SJSA1 (cell line): ENCODE measurements at places on chromosomes 3 and 15.

- no peak for DNase-seq
These were observed 1043.6 kb downstream of the DIPK2A start for GRCh38 chr3:145015253-145015652.

DNA sequence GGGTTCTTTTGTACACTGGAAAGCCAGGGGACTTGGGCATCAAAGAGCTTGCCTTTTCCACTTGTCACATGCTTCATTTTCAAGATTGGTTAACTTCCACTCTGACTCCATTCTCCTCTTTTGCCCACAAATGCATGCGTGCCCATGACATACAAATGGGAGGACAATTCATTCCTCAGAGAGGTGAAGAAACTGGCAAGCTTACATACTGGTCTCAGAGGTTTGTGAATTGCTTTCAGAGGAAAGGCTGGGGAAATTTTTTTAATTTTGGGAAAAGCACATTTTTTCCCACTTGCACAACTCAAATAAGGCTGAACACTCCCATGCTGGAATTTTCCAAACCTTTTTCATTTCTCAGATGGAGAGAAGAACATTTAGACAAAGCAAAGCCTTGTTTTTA is 20.9 kb upstream of the AMOTL2 start:
- no peak for DNase-seq

DNA sequence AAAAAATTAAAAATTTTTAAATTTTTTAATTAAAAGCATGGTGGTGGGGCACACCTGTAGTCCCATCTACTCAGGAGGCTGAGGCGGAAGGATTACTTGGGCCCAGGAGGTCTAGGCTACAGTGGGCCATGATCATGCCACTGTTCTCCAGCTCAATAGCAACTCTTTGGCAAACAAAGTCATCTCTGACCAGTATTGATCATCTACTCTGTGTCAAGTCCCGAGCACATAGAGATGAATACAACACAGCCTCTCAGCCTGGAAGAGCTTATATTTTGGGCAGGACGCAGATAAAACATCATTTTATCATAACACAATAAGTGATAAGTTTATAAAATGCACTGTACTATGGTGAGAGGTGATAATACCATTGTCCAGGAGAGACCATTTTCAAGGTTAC is 281.6 kb upstream of the GADL1 start:
- DNase-seq: no peak

DNA sequence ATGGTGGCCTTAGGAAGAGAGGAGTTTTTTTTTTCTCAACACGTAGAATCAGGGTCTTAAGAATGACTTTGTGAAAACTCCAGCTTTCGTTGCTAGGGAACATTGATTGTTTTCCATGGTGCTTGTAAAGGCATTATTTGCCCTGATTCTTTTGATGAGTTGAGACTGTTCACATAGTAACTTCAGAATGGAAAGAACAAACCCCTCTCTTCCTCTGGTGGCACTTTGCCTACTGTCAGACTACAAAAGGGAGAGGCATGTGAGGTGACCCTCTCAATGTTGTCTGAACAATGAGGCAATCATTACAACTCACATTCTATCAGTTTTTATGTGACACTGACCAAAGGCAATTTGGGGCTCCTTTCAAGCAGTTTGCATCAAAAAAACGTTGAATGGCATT is 477.8 kb downstream of the FGF12 start:
- DNase-seq: no peak

- no peak for DNase-seq
These were observed 130.6 kb downstream of the CCNL1 start for GRCh38 chr3:157029365-157029790.

DNA sequence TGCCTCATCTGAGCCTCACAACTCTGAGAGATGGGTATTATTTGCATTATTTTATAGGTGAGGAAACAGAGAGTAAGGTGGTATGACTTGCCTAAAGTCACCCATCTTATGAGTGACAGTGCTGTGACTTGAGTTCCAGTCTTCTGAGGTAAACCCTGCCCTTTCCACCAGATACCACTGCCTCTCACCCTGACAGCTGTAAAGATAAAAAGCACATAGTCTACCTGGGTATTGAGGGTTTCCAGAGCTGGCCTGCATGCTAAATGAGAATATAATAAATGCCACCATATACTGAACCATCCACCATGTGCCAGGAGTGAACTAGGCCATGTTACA is 25.6 kb downstream of the RASGRP1 start:
- no peak for DNase-seq

GRCh38 chr3:42001777-42002176 is 39.9 kb upstream of the ULK4 start:
- no peak for DNase-seq

- no peak for DNase-seq
These were observed 45.9 kb upstream of the PGPEP1L start for GRCh38 chr15:99053380-99054024.

DNA sequence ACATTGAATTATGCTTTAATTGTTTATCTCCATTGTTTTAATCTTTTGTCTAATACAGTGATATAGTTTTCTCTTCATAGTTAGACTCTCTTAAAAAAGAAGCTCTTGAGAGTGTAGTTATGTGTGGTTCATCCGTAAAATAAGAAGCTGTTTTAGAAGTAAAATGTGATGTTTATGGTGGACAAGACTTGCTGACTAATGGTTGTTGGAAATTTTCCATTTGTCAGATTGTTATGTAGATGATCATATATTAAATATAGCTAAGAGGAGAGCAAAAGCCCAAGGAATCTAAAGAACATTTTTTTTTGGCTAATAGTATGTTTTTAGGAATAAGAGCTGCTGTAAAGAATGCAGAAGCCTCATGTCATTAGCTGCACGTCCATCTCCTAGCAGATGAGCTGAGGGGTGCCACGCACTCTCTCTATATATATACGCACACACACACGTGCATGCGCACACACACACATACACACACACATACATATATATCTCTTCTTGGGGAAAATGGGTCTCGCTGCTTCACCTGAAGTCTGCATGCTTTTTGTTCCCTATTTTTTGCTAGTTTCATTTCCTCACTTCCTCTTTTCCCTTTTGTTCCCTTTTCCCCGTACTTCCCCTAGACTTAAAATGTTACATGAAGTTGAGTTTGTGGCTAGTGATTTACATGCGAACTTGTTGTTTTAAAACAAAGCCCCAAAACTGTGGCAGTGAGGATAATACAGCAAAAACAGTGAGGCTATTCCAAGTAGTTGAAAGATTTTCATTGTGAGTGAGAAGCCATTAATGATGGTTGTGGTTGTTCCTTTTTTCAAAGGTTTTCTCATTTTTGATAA is 107.8 kb downstream of the MBNL1 start:
- DNase-seq: no peak

- DNase-seq: no peak
These were observed 69.3 kb downstream of the RPL39L start for GRCh38 chr3:187069857-187070516.

DNA sequence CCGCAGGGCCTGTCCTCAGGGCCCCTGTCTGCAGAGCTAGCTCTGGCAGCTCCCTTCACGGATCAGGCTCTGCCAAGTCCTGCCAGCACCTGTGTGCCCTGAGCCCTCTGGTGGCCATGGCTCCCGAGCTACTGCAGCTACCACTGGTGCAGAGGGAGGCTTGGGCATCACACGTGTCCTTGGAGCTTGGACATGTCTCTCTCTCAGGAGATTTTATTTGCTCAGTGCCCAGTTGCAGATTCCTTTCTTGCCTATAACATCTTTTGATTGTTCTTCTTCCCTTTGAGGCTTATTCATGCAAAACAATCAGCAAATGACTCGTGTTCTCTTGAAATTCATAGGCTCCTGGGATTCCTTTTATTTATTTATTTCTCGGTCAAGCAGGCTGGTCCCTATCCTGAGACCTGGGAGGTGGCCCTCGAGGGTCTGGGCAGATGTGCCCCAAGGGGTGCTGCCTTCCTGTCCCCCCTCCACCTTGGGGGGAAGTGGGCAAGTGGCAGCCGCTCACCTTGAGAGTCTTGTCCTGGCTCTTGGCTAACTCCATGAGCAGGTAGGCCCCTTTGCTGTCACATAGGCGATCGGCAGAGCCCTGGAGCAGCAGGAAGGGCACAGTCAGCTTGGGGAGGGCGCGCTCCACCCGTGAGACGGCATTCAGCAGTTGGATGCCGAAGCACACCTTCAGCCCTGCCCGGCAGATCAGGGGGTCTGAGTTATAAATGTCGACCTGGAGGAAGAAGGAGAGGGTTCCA is 21.9 kb downstream of the ABTB1 start:
- DNase-seq: no peak
